Cardiac muscle cell (in vitro differentiated cells and primary cell): ENCODE measurements at places on chromosomes 3 and 15. TPM values are rescaled to one million over a fixed set of nuclear protein-coding genes. Genes with fewer than 3 reads are reported as not detected.

The C3orf33 gene
- polyA plus RNA-seq = 4.8 and 10.1 TPM in 2 replicates

The EFCAB12 gene
- 0.49 and 1.7 TPM in 2 replicates for polyA plus RNA-seq

The SPATA12 gene
- polyA plus RNA-seq = 0.91 TPM in 1 of 2 replicates, not detected in the other

The DUSP7 gene
- polyA plus RNA-seq = 7.1 and 13.1 TPM in 2 replicates

The BSN gene
- polyA plus RNA-seq = 1.2 and 1.6 TPM in 2 replicates

The GRAMD1C gene
- 0.31 and 3.0 TPM in 2 replicates for polyA plus RNA-seq

DNA sequence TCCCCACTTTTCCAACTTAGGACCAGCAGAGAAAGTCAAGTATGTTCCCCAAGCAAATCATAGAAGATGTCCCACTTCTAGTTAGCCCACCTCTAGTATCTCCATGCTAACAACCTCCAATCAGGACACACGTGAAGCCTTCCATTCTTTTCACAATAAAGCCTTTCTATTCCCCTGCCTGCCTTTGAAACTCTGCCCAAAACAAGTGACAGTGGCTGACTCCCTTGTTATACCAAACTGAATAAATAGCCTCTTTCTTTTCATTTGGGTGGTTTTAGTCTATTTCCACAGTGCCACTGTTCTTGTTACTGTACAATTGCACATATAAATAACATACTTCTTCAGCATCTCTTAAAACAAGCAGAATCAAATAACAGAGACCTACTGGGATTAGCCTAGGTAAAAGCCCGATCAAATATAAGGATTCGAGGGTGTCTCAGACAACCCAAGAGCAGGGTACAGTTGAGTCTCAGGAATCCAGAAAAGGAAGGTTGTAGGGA, 118.0 kb upstream of the NPHP3 start:
- no peak overlapping the region for H3K27ac ChIP-seq
- no peak for DNase-seq
- no peak overlapping the region for H3K4me3 ChIP-seq
- no peaks in the 10 kb centered on the region for H3K27me3 ChIP-seq
- H3K4me1 ChIP-seq = no peaks in the 10 kb centered on the region

DNA sequence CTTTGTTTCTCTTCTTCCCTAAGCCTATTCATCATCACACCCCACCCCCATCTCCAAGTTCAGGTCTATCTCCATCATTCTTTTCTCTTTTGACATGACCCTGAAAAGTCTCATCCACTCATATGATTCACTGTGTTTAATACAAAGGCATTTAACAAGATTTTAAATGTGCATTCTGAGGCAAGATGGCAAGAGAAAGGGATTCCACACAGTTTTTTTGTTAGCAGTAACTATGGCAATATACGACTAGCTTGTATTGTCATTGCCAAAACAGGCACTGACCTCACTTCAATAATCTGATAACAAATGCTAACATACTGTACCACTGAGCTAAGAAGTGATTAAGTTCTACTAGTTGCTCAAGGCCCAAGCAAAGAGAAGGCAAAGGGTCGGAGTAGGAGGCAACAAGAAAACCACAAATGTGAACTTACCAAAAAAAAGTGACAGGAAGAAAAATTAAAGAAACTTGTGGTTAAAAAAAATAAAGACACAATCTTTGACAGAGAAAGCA, 53.2 kb downstream of the FBN1 start:
- H3K36me3 ChIP-seq = no peaks in the 10 kb centered on the region
- DNase-seq = no peak
- no peaks in the 10 kb centered on the region for H3K27me3 ChIP-seq

- no peak overlapping the region for H3K4me3 ChIP-seq
- H3K4me1 ChIP-seq = peaks cover 20% of the 10 kb centered on the region
- H3K36me3 ChIP-seq = no peaks in the 10 kb centered on the region
- H3K27ac ChIP-seq = no peak overlapping the region
Measured at GRCh38 chr15:48001393-48002039, 119.3 kb upstream of the SLC24A5 start.

GRCh38 chr15:60710656-60711055, 231.7 kb upstream of the ICE2 start:
- H3K27me3 ChIP-seq = no peaks in the 10 kb centered on the region
- H3K4me1 ChIP-seq = no peaks in the 10 kb centered on the region
- no peak overlapping the region for H3K4me3 ChIP-seq
- DNase-seq = no peak
- H3K36me3 ChIP-seq = no peaks in the 10 kb centered on the region
- no peak overlapping the region for H3K27ac ChIP-seq
